ENCODE measurements at places on chromosomes 2 and 18.
A peak's percentile ranks its signal among the peaks of the same experiment; 100 is the strongest.

DNA sequence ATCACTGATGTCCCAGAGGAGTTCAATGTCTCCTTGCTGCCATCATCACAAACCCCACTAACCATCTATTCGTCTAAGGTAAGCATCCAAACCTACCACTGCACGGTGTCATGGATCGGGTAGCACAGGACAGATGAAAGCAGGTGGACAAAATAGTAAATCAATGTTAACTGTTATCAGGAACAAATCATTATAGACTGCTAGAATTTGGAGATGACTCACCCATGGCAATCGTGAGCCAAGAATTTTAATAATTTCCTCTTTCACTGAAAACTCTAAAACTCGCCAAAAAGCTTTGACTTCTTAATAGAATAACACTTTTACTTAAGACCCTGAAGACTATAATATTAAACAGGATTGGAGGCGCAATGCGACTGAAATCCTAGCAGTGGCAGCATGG, 33.7 kb upstream of the BZW1 start:
- DNase-seq, result no peak

- no peak for DNase-seq
Measured at GRCh38 chr18:48374423-48375149, 34.6 kb downstream of the ZBTB7C start.

DNA sequence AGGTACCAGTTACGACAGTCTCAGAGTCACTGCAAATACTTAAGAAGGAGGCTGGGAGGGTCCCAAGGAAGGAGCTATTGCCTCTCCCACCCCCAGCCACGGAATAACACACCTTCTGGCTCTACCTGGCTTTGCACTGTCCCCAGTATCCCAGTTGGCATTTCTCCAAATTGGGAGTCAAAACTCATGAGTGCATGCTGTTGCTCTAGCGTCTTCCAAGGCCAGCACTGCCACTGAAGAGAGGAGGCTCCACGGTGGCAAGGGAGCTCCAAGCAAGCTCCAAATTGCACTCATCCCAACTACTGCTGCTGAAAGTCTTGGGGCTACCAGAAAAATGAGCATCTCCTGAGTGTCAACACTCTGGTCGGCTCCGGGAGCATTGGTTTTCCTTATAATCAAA, 1.6 kb downstream of the SCTR start:
- no peak for DNase-seq

- DNase-seq, result no peak
Measured at GRCh38 chr2:11997142-11997541, 250.7 kb downstream of the LPIN1 start.

- no peak for DNase-seq
Measured at GRCh38 chr2:36416370-36417165, 61.0 kb downstream of the CRIM1 start.

GRCh38 chr2:215507836-215508235, 72.0 kb upstream of the FN1 start:
- no peak for DNase-seq

- no peak for DNase-seq
Measured at GRCh38 chr2:107775211-107775610, 51.5 kb upstream of the RGPD4 start.

GRCh38 chr2:233852056-233852455, 2.3 kb downstream of the HJURP start:
- DNase-seq, result peak; percentile 5
